H54 (cell line): ENCODE measurements at places on chromosomes 11 and 22.

- DNase-seq, result no peak
These were observed 65.4 kb downstream of the CCDC34 start for GRCh38 chr11:27297616-27298015.

DNA sequence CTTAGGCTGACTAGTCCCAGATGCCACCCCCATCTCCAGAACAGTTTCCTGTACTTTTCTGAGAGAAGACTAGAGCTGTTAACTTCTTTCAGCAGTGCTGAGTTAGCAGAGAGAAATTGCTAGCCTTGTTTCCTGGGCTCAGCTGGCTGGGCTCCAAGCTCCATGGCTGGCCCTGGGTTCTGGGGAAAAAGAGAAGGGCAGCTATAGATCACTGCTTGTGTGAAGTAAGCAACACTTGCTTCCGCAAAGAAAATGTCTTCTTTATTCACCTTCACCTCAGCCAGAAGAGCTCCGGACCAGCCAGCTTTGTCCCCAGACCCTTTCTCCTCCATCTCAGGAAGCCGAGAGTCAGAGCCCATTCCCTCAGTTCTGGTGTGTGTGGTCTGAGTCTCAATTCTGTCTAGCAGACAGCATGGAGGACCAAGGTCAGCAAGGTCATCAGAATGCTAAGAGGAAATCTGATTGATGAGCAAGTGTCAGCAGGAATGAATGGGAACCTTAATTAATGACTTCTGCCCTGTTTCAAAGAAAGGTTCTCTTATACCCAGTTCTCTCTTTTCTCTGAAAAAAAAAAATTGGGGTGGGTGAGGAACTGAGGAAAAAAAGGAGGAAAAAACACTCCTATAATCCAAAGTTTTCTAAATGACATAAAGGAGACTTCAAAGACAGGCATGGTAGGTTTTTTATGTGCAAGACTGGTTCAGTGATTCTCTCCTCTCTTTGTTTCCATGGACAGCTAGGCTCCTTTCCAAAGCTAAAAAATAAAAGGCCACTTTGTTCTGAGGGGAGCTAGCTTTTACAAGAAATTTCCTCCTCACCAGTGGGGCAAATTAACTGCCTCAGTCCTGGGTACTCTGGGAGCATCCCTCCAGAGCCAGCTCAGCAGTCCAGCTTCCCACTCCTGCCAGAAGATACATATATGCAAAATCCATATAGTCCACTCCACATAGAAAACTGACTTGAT is 63.6 kb upstream of the FAM181B start:
- DNase-seq, result no peak

DNA sequence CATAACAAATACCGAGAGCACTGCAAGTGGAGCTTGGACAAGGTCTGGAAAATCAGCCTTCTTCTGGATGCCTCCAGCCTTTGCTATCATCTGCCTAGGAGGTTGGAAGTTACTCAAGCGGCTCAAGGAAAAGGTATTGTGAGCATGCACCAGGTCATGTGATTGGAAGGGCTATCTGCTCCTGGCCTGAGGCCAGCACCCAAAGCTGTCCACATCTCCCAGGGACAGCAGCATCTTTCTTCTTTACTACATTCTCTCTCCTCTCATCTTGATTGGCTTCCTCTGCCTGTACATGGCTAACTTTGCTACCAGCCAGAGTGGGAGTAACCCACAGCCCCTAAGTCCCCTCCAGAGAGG is 44.2 kb upstream of the AMPD3 start:
- DNase-seq, result no peak

DNA sequence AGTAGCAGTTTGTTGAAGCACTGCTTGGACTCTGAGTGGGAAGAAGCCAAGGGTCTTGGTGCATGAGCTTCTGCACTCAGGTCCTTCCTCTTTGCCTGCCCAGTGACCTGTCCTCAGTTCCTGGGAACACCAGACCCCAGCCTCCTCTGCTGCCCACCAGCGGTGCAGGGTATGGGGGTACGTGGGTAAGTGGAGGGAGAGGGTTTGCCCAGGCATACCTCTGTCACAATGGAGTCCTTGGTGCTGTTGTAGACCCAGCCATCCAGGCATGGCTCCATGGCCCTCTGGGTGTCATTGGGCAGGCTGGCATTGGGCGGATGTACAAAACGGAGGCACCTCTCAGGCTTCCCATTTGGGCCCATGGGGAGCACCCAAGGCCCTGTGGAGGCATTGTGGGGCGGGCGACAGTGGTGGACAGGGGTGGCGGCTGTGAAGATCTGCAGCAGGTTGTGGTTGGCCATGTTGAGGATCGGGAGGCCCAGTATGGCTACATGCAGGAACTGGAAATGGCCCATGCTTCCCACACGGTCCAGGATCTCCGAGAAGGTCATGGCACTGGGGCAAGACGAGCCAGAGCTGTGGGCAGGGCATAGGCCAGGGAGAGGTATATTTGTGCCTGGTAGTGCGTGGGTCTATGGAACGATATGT is 1.1 kb downstream of the SLC22A8 start:
- DNase-seq, result no peak

DNA sequence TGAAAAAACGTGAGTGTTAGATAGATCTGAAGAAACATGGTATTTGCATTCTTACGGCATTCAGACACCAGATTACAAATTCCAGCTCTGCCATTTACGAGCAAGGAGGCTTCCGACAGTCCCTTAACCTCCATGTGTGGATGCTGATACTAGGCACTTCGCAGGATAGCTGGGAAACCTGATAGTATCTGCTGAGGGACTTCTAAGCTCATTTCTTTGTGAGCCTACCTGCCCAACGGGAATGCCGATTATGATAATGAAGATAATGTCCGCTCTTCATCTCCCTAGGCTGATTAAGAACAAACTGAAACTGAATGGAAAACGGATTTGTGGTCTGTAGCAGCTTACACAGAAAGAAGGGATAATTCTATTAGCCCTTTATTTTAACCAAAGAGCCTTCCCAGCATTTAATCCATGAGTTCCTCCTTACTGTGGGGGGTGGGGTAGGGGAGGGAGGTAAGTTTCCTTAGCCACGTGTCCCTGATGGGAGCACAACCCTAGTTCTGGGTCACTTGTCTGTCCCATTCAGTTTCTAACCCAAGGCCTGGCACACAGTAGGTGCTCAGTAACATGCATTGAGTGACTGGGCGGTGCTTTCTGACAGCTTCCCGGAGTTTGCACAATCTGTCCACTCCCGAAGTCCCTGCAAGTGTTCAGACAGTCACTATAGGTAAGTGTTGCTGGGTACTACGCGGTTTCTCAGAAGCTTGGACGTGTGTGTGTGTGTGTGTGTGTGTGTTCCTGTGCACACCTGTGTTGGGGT is 39.2 kb downstream of the CD6 start:
- DNase-seq, result no peak

- DNase-seq, result no peak
These were observed 34.5 kb upstream of the PDGFB start for GRCh38 chr22:39279170-39279850.

- no peak for DNase-seq
These were observed 23.8 kb downstream of the MICAL2 start for GRCh38 chr11:12134236-12134585.

DNA sequence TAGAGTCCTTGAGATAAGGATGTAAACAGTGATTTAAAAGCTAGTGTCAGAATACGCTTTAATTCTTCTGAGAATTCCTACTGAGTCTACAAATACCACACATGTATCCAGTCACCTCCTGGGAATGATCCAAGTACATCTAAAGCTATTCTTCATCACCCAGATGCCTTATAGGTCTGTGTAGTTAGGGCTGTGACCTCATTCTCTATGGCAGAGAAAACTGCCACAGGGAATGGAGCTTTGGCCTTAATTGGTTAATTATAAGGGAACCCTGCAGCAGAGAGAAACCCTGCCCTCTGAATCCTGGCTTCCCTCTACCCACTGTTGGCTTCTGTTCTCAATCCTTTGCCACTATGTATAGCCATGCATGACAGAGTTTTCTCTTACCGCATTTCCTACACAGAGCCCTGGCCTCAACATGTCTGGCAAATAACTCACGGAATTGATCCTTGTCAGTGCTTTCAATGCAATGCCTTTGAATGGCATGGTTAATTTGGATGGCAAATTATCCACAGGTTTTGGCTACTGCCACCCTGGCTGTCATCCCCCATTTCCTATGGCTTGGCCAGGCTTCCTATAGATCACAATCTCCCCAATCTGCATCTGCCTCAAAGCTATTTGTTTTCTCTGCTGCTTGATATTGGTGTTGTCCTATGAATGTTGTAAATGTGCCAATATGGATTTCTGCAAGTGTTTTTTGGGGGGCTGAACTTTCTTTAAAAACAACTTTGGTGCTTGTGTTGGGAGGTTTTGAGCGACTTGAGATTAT is 2.9 kb downstream of the DIXDC1 start:
- DNase-seq, result no peak

GRCh38 chr11:108927791-108928545 is 263.1 kb downstream of the DDX10 start:
- no peak for DNase-seq

DNA sequence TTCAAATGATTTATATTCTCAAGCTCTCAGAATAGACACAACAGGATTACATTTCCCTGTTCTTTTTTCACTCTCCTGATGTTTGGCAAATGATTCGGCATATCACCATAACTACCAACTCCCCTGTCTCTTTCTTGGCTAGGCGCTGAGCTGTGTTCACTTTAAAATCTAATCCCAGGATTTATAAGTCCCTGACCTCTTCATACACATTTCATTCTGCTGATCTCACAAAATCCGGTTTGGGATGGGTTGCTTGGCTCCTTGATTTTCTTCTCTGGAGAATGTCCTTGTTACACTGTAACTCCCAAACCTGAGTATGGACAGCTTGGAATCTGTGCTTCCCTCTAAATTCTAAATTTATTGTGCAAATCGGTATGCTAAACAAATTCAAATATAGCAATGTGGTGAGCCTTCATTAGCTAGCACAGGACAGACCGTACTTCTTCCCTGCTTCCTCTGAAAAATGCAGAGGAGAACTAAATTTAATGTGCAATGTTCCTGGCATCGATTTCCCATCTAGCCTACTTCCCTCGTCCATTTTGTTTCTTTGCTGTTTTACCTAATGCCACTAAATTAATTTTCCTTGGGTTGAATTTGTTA is 858.5 kb upstream of the FAT3 start:
- DNase-seq, result no peak

GRCh38 chr11:69892237-69892985 is 73.2 kb upstream of the FGF3 start:
- DNase-seq, result no peak

- DNase-seq, result no peak
These were observed 14.3 kb downstream of the ATP5MG start for GRCh38 chr11:118415739-118416068.

GRCh38 chr11:103067118-103067517 is 24.8 kb downstream of the DCUN1D5 start:
- DNase-seq, result no peak

DNA sequence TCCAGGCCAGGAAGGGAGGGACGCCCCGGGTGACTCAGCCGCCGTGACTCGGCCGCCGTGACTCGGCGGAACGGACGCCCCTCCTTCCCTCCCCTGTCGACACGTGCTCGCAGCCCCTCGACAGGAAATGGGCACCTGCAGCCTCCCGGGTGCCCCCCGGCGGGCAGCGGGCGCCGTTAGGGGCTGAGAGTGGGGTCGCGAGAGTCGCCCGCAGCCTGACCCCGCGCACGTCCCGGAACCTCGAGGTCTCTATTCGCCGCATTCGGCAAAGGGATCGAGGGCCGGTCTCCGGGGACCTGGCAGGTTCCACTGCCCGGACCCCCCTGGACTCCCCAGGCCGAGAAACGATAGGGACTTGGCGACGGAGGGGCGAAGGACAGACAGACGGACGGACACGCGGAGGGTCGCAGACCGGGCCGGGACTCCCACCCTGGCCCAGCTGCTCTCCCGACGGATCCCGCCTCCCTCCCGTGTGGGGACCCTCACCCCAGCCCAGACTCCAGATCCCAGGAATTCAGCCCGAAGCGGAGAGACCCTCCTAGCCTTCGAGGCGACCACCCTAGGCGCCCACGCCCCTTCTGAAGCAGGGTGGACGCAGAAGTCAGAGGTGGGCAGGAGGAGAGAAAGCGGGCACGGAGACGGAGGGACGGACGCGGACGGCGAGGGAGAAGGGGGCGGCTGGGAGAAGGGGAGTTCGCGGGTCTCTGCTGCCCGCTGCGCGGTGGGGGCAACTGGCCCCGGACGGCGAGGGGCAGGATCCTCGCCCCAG is 648 bp downstream of the FOSL1 start:
- no peak for DNase-seq

- peak; percentile 23 for DNase-seq
These were observed at the start of gene PAMR1 for GRCh38 chr11:35525501-35526175. Gene PAMR1, minus strand, starts transcription at chr11:35525616. Its CDS starts 31 bp downstream, at chr11:35525585.

DNA sequence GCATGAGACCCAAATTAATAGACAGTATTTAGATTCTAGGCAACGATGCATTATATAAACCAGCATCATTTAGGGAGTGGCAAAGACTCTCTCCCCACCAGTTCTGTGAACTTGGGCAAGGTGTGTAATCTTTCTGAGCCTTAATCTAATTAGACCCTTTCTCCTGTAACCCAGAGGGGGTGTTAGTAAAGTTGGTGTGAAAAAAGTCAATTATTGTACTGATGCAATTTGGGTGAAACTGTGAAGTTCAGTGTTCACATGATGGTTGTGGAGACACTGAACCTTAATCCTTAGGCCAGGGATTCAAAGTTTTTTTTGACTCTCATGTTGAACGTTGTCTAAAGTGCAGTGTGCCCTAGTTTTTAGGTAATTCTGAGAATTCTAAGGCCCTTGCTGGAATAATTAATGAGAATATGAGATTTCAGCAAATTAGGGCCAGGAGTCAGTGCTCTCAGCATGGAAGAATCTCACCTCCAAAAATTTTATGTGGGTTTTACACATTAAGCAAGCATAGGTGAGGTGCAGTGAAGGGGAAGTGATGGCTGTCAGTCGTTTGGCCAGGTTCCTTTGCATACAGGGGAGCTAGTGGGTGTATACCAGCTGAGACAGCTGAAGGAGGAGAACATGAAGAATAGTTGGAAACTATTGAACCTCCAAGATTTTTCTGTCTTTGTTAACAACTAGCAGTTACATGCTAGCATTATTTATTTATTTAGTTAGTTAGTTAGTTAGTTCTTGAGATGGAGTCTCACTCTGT is 94.2 kb downstream of the PTPRJ start:
- no peak for DNase-seq

- DNase-seq, result no peak
These were observed 46.2 kb upstream of the LMO1 start for GRCh38 chr11:8309862-8310261.

DNA sequence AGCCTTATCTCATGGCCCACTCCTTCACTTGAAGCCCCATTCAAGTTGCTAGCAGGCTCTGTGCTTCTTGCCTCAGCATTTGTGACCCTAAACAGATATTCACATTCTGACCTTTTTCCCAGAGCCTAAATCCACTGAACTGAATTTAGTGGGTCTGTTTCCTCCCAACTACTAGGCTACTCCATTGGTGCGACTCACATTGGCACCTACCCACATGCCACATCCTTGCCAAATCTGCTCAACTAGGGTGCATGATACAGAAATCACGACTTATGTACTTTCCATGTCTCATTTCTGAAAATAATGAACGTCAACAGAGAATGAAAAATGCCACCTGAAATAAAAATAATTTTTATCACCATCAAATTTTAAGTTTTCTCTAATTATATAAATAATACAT is 8.4 kb upstream of the MMP12 start:
- DNase-seq, result no peak

DNA sequence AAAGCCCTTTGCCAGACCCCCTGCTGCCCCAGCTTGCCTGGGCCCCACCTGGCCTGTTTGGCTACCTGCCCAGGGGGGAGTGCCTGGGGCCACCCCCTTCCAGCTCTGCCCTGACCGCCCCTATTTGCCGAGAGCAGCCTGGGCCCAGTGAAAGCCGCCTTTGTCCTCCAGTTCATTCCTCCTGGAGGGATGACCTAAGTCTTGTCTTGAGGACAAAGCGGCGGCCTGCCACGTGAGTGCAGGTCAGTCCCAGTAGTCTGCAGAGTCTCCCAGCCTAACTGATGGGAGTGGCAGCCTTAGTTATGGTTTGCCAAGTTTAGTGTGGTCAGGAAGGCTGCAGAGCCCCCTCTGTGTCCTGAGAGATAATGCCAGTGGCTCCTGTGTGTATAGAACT is 115.9 kb upstream of the CRYBB3 start:
- DNase-seq, result no peak
